C1 segment of cervical spinal cord (tissue), 14 donors: ENCODE measurements at places on chromosomes 12 and 14.
A peak's percentile ranks its signal among the peaks of the same experiment; 100 is the strongest.

DNA sequence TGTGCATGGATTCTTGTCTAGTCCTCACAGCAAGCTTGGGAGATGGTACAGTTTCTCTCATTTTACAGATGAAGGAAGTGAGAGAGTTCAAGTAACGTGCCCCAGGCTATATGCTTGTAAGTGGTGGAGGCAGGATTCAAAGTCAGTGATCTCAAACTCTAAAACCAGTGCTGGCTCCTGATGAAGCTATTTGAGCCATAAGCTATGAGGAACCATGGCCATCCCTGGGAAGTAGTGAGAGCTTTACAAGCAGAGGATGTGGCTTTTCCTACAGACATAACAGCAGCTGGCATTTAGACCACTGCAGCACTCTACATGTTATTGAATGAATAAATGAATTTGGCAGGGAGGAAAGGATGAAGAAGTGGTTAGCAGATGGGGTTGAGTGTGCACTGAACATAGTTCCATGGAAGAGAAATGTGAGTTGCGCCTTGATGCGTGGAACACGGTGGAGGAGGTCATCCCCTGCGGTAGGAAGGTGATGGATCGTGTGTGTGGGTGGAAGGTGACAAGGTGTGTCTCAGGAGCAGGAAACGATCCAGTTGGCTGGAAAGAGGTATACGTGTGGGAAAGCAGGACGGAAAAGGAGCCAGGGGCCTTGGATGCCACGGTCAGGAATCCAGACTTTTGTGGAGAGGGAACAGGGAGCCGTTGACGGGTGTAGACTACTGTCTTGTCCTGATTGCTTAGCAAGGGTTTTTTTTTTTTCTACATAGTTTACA, 65.2 kb downstream of the RFX4 start:
- DNase-seq, result no peak

- DNase-seq, result no peak
These were observed 27.7 kb downstream of the GPR68 start for GRCh38 chr14:91216731-91217226.

GRCh38 chr12:18567787-18568186, 170.0 kb downstream of the PLCZ1 start:
- no peak for DNase-seq

GRCh38 chr12:30691122-30691879, 4.4 kb downstream of the IPO8 start:
- no peak for DNase-seq

- peak; percentile 50 for DNase-seq
These were observed 522 bp downstream of the R3HDM2 start for GRCh38 chr12:57430112-57430930.

GRCh38 chr14:90676356-90676755, 139.9 kb downstream of the TTC7B start:
- no peak for DNase-seq

DNA sequence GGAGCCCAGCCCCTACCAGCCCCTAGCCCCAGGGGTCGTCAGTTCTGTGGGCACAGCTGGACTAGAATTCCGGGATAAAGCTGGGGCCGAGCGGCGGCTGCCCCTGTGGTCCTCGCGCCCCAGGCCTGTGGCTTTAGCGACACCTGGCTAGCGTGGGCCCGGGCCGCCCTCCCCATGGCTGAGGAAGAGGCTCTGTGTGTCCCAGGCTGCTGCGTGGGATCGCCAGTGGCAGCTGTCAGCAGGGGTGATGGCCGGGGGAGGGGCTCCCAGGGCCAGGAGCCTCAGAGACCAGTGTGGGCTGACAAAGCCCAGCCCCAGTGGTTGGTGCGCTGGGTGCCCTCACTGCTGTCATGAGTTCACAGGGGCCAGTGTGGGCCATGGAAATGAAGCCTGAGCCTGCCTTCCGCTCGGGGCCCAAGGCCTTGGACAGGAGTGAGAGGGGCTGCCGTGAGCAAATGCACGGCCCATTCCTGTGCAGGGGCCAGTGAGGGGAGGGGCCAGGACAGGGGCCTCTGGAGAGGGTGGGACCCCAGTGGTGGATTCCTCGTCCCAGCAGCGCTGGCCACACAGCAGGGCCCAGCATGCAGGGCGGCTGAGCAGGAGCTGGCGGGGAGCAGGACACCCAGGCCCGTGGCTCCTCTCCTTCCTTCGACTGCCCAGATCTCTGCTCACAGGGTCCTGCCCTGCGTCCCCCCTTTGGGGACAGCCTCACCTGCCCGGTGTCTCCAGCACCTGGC, 11.4 kb downstream of the FBRSL1 start:
- DNase-seq, result no peak

- no peak for DNase-seq
These were observed 593.7 kb downstream of the TMEM121 start for GRCh38 chr14:106120101-106120500.

GRCh38 chr14:91070572-91070971, 10.1 kb upstream of the RPS6KA5 start:
- DNase-seq, result no peak

DNA sequence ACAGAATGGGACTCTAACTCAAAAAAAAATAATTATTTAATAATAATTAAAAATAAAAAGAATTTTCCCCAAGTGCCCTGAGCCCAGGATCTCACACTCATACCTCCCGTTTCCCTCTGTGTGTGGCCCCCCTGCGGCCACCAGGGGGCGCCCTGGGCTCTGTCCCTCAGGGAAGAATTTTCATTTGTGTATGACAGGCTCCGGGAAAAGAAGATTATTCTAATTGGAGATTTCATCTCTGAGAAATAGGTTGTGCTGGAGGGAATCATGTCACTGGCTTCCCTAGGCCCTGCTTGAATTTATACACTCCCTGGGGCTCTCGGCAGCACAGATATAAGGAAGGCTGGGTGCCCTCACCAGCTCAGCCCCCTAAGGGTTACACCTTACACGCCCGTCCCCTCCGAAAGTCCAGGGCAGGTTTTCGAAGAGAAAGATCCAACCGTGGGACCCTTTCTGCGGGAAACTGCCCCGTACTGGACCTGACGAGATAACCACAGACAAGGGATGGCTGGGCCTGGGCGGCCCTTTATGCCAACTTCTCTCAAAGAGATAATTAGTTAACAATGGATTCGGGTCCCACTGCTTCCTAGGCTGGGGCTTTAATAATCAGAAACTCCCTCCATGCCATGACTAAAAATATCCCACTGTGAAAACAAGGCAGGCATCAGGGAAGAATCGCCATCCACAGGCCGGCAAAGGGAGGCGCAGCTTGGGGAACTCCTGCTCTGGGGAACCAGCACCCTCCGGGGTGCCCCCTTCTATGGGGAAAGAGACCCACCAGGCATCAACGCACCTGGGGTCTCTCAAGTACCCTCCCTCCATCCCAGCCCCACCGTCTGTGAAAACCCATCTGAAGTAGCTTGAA, 80.7 kb downstream of the KDM2B start:
- peak; percentile 73 for DNase-seq

GRCh38 chr12:32569259-32569658, 109.8 kb upstream of the DNM1L start:
- DNase-seq, result no peak

GRCh38 chr14:60723116-60723906, 840 bp downstream of the SIX4 start:
- no peak for DNase-seq

- no peak for DNase-seq
These were observed 58.3 kb downstream of the NINJ2 start for GRCh38 chr12:604956-605355.

GRCh38 chr14:69643430-69644200, 32.2 kb downstream of the SUSD6 start:
- DNase-seq, result peak; percentile 18

- no peak for DNase-seq
These were observed 110.2 kb downstream of the SNAPC1 start for GRCh38 chr14:61872452-61872851.

DNA sequence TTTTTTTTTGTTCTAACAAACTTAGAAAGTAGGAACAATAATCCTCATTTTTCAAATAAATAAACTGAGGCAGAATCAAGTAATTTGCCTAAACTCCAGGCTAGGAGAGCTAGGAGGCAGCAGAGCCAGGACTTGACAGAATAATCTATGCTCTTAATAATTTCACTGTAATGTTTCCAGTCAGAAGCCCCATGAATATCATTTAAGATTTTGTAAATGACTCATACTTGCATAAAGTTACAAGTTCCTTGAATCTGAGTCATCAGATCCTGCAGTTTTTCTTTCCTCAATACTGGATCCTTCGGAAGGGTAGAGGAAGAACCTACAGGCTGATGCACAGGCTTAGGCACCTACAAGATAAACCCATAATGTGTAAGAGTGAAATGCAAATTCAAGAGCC, 29.0 kb downstream of the CAPRIN2 start:
- no peak for DNase-seq

DNA sequence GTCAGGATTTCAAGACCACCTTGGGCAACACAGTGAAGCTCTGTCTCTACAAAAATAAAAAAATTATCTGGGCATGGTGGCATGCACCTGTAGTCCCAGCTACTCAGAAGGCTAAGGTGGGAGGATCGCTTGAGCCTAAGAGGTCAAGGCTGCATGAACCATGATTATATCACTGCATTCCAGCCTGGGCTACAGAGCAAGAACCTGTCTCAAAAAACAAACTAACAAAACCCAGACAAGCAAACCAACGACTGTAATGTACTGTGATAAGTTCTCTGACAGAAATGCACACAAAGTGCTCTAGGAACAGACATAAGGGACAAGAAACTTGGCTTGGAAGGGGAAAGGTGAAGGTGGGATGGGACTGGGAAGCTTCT, 22.4 kb downstream of the ENTPD5 start:
- DNase-seq, result no peak

DNA sequence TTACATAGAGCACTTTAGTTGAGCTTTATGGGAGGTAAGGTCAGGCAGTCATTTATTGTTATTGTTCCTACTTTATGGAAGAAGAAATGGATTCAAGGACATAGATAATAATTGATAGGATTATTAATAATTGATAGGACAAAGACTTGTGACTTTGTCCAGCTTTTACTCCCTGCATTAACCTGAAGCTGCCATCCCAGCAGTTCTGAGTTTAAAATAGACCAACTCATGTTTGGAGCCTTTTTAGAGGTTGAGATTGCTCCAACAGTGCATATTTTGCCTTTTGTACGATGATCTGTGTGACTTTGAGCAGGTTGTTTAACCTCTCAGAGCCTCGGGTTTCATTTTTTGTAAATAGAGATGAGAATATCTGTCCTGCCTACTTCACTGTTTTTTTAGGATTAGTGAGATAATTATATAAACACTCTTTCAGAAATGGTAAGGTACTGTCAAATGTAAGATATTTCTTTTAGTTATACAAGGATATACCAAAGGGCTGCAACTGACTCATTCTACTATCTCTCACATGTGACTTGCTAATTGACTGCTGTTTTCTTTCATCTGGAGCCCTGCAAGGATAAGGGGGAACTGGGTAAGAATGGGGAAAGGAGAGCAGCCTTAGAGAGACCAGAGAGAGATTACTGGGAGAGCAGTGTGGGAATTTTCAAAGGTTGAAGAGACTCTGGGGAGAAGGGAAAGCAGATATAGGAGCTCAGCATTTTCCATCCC, 15.3 kb downstream of the WDR20 start:
- DNase-seq, result no peak

DNA sequence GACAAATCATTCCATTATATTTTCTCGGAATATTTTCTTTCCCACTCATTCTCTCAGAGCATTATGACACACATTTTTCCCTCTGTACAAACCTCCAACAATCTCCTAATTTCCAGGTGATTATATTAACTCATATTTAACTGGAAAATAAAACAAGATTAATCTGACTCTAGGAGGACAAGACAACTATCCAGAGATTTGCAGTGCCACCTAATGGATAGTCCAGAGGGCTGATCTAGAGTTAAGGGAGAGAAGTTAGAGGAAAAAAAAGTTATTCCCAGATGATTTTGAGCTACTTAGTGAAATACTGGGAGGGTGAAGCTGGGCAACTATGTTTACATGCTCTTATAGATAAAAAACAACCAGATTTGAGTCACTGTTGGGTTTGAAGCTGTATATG, 161.7 kb downstream of the ALX1 start:
- DNase-seq, result no peak

- no peak for DNase-seq
These were observed 3.5 kb downstream of the KLRD1 start for GRCh38 chr12:10310926-10311720.

- DNase-seq, result no peak
These were observed 486 bp upstream of the AKT1 start for GRCh38 chr14:104795781-104796686.

GRCh38 chr14:54577977-54578376, 11.0 kb downstream of the SAMD4A start:
- DNase-seq, result no peak

DNA sequence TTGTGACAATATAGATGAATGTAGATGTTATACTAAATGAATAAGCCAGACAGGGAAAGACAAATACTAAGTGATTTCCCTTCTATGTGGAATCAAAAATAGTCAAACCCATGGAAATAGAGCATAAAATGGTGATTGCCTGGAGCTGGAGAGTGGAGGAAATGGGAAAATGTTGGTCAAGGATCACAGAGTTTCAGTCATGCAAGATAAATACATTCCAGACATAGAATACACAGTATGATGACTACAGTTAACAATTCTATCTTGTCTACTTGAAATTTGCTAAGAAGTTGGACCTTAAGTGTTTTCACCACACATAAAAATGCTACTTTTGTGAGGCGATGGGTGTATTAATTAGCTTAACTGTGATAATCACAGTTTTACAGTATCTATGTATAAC, 1182.7 kb downstream of the AACS start:
- no peak for DNase-seq

- DNase-seq, result no peak
These were observed 112.4 kb downstream of the PPP1R12A start for GRCh38 chr12:79822475-79822874.

DNA sequence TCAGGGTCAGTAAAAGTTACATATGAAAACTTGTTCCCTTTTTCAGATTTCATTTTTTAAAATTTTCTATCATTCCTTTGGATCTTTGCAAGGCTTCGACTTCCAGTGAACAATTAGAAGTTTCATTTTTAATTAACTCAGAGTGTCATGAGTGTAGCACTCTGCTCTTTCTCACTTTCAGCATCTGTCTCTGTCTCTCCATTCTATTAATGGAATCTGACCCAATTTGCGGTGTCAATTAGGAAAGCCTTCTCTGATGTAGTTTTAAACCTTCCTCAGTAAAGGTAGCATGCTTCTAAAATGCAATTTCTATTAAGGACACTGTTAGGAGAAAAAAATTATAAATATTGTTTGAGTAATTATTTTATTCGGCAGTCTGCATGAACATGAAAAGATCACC, 68.3 kb downstream of the SLC38A1 start:
- no peak for DNase-seq

DNA sequence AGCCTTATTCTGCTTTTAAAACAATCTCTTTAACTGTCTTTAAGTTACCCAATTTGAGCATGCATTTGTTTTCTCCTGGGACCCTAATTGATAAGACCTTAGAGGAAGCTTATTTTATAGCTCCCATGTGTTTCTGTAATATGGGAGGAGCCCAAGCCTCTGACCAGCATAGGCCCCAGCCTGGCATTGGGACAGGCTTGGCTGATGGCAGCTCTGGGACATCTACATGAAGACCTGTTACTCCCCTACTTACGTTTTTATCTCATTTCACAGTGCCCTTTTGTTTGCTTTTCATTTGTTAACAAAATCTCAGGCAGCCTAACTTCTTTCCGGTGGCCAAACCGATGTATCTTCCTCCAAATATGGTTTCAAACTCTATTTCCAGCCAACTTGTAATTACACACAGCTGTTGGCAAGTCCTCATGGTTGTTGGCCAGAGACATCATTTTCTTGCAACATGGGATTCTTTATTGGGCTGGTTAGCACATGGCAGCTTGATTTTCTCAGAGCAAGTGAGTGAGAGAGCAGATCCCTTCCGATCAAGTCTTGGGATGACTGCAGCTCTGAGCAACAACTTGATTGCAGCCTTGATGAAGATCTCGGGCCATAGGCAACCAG, 1117.5 kb downstream of the AACS start:
- DNase-seq, result no peak

GRCh38 chr14:77641534-77642341, 25.3 kb upstream of the SPTLC2 start:
- DNase-seq, result peak; percentile 64
